Mucosa of descending colon (tissue), 3 donors: ENCODE measurements at places on chromosomes 7 and 10.

- DNase-seq: no peak
These were observed 10.4 kb downstream of the ASB15 start for GRCh38 chr7:123612024-123612423.

GRCh38 chr7:36310897-36311296 lies 78.8 kb upstream of the ANLN start:
- DNase-seq: no peak

- no peak for DNase-seq
These were observed 16.8 kb downstream of the SFRP4 start for GRCh38 chr7:37899712-37900247.

DNA sequence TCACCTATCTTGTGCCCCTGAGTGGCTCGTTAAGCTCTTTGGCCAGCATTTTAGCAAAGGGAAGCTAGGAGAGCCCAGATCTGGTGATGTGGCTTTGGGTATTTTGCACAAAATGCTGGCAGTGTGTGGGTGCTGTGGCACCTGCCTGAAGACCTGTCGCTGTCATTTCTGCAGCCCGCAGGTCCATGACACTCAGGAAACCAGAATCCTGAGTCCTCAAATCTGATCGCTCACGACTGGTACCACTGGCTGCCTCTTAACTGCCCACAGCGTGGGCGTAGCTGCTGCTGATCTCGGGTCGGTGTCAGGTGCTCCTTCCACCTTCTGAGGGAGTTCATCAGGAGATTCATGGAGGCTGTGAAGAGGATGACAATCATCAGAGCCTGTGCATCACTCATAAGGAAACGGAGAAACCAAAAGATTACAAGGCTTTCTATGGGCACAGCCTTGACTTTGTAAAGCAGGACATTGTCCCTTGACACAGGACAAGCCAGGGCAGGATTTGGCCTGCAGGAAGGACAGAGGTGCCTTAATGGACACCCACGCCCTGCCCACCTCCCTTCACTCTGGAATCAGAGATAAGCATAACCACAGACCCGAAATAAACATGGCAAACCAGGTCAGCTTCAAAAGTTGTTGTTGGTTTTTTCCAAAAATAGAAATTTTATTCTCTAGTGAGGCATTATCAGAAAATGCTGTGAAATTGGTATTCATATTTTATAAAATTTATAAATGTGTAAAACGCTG lies 71.0 kb upstream of the STK17A start:
- DNase-seq: no peak

DNA sequence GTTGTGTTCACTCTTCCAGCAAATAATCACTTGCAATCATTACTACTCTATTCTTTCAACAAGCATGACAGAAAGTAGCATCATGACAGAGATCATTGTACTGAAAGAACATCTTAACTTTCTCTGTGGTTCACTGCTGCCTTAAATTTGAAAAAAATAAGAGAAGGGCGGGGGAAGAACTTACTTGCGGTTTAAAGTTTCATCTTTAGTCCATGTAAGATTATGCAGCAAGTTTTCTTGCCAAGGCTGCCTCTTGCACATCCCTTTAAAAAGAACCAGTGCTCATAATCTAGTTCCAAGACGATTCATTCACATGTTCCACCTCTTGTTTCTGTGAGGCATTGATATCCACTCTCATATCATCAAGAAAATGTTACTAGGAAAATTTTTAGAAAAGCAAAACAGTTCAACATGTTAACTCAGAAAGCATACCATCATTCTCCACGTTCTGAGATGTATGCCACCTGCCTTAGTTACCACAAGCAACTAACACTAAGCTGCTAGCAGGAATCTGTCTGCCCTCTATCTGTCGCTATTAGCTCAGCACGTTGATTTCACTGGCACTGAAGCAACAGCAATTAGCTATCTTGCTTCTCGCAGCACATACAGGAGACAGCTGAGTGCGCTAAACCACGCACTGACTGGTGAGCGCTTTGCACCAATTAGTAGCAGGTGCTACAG lies at the start of gene PCDH15:
PCDH15 (minus strand) TSS at position 491 of the 681 bp plus-strand sequence. CDS start 136,969 bp downstream, outside the sequence.
- no peak for DNase-seq

DNA sequence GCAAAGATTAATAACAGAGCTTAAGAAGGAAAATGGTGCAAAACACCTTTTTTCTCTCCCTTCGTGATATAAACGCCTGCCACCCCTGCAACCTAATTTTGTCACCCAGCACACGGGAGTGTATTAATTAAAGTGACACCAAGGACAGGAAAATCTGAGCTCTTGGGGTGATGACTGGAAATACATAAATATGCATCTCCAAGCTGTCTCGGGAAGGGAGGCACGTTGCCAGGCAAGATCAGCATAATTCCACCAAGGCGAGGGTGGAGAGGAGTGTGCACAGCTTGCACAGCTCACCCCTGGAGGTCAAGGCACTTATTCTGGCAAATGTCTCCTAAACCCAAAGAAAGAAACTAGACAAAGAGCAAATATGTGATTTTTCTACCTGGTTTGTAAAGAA lies 700.9 kb downstream of the GRID1 start:
- no peak for DNase-seq

GRCh38 chr10:27801171-27801785 lies 55.7 kb upstream of the MKX start:
- no peak for DNase-seq

DNA sequence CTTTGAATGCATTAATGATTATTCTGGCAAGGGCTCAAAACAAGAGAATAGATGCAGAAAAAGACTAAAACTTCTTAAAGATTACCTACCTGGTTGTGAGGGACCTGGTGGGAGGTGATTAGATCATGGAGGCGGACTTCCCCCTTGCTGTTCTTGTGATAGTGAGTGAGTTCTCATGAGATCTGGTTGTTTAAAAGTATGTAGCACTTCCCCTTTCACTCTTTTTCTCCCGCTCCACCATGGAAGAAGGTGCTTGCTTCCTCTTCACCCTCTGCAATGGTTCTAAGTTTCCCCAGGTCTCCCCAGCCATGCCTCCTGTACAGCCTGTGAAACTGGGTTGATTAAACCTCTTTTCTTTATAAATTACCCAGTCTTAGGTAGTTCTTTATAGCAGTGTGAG lies 226.6 kb downstream of the ARHGAP12 start:
- no peak for DNase-seq

- no peak for DNase-seq
These were observed 64.9 kb downstream of the IKZF1 start for GRCh38 chr7:50369143-50370026.

DNA sequence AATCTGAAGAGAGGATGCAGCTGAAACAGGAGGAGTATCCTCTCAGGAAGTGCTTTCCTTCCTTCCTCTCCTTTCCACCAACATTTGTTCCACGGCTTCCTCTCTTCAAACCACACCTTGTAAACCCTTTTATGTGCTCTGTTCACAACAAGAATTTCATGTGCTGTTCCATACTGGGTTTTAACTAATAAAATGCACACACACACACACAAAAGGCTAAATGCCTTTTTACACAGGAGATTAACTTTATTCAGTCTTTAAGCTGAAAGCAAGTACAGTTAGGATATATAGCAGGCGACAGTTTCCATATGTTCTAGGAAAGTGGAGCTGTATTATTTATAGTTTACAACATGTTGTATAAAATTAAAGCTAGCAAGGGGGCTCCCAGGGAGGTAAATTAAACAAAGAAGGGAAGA lies 106.7 kb downstream of the REEP3 start:
- no peak for DNase-seq

DNA sequence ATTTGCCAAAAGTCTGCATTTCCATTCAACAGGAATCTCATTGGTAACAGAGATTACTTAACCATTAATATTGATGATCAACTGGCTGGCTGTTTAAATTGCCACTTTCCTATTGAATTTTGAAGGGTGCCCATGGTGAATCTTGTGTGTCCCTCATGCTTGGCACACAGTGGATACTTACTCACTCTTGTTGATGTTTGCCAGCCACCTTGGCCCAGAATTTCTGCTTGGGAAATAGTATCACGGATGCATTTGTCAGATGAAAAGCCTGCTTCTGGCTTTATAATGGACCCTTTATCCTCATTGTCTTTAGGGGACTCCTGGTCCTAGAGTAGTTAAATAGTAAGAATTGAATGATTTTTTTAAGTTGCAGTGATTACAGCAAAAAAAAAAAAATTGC lies 52.0 kb downstream of the MMRN2 start:
- no peak for DNase-seq

DNA sequence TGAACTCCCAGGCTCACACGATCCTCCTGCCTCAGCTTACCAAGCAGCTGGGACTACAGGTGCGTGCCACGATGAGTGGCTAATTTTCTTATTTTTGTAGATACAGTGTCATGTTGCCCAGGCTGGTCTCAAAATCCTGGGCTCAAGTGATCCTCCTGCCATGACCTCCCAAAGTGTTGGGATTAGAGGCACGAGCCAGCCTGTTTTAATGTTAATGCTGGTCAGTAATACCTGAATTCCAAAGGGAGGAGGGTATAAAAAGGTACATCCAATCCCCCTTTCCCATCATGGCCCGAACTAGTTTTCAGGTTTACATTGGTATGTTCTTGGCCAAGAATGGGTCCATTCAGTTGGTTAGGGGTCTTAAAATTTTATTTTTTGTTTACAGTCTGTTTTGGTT lies 329.1 kb downstream of the PARD3 start:
- DNase-seq: no peak

DNA sequence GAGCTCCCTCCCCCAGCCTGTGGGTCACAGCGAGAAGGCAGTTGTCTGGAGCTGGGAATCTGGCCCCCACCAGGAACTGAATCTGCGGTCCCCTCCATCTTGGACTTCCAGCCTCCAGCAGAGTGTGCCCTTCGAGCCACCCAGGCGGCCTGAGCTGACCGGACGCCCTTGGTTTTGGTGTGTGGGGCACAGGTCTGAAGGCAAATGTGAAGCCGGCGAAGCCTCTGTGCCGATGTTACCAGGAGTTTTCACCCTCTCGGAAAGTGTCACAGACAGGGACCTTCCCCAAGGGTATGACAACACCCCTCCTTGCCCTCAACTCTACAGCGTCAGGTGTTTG lies 109.1 kb downstream of the DNAJB6 start:
- no peak for DNase-seq

DNA sequence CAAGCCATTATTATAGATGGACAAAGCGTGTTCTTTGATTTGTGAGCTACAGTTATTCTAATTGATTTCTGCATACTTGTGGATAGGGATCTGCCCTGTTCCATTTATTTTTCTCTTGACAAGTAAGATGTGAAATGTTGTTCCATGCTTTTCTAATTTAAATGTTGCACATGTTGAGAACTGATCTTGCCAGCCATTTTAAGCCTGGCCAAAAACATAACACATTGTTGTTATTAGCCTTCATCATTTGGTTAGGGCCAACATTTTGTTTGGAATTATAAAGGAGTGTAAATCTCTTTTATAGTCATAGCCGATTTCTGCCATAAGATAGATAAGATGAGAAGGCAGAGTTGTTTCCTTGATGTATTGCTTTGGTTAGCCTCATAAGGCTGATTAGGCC lies 117.0 kb downstream of the WNT2 start:
- DNase-seq: no peak

GRCh38 chr7:36264123-36264801 lies 111.2 kb downstream of the EEPD1 start:
- no peak for DNase-seq

DNA sequence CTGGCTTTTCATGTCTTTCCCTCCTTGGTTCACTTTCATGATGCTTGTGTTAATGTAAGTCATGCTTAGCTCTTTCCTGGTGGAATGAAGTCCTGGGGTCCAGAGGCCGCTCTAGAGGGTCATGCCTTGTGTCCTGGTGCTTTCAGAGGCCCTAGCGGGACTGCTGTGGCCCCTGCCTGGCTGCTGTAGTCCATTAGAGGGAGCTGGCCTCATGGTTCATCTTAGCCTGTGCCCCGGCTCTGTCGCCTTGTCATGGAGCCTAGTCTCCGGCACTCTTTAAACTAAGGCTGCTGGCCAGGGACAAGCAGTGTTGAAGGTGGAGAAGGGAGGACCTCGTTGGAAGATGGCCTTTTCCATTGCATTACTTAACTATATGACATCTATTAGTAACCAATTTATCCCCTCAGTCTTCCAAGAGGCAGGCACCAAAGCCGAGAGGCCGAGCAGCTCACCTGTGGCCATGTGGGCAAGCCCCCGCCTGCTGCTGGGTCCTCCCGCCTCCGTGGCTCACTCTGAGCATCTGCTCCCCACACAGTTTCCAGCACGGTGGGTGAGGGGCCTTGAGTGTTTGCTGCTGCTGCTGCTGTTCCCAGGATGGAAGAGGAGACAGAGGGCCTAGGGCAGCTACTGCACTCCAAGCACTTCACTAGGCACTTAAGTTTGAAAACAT lies 5.0 kb upstream of the NDUFB2 start:
- DNase-seq: no peak

GRCh38 chr7:87564296-87564963 lies 36.3 kb downstream of the ABCB1 start:
- peak; percentile 42 for DNase-seq

- no peak for DNase-seq
These were observed 958 bp downstream of the ANKRD1 start for GRCh38 chr10:90919683-90920574.

DNA sequence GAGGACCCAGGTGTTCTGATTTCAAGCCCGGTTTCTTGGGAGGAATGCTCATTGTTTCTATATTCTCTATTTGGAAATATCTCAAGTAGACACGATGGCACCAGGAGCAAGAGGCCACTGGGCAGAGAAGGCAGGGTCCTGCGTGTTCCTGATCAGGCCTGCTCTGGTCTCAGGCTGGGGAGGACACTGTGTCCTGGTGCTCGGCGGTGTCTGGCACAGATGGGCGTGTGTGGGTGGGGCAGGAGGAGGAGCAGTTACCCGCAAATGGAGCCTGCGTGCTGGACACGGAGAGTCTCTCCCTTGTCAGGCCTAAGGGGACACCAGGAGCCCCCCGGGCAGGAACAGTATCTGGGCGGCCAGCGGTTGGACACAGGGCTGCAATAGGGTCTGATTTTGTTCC lies 25.9 kb upstream of the GOLGA7B start:
- DNase-seq: no peak

DNA sequence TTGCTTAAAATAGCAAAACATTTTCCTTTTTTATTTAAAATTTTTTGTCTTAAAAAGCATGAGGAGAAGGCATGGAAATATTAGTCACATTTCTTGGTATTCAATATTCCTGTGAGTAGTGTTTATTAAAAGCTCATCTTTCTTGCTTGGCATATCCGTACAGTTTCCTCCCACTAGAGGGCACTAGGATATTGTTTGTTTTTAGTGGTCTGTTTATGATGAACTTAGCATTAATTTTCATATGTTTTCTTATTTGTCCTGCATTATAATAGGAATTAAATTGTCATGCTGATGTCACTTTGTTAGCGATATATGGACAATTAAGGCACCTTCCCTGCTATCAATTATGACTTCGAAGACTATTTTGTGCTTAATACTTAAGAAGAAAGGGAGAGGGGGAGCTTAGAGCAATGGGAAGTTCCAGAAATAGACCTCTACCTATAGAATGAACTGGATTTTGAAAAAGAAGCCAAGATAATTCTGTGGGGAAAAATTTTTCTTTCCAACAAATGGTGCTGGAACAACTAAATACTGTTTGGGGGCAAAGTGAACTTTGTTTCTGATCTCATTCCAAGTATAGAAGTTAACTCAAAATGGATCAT lies 91.0 kb upstream of the STRIP2 start:
- DNase-seq: no peak

DNA sequence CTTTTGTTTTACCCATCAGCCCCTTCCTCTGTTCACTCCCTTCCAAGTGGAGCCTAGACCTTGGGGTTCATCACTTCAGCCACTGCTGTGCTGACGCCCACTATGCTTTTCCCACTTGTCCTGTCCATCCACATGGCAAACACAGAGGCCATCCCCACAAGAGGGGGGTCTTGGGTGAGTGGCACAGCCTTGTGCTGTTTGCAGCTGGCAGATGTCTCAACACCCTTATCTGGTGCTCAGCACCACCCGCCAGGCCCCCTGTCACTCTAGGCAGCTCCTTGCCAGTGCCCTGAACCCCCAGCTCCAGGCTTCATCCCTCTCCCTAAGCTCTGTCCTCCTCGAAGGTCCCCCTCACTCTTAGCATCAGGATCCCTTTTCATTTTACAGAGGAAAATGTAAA lies 13.1 kb downstream of the BLVRA start:
- DNase-seq: no peak
